Tibial nerve (tissue), 4 donors: ENCODE measurements at places on chromosomes 16 and 17. TPM values are rescaled to one million over a fixed set of nuclear protein-coding genes. Genes with fewer than 3 reads are reported as not detected.

Gene ABCA9
- total RNA-seq: 170 TPM

DNA sequence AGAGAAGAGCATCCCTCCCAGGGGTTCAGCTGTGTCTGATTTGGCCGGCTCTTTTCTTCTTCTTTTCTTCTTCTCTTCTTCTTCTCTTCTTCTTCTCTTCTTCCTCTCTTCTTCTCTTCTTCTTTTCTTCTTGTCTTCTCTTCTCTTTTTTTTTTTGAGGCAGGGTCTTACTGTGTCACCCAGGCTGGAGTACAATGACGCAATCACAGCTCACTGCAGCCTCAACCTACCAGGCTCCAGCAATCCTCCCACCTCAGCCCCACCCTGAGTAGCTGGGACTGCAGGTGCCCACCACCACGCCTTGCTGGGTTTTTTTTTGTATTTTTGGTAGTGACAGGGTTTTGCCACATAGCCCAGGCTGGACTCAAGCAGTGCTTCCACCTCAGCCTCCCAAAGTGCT lies 266.0 kb downstream of the SNX29 start:
- no peak for DNase-seq
- H3K4me1 ChIP-seq: no peaks in the 10 kb centered on the region
- H3K36me3 ChIP-seq: no peaks in the 10 kb centered on the region
- no peak overlapping the region for H3K4me3 ChIP-seq

GRCh38 chr16:58498341-58499091 lies 1.4 kb upstream of the NDRG4 start:
- no peaks in the 10 kb centered on the region for H3K36me3 ChIP-seq
- no peaks in the 10 kb centered on the region for H3K27me3 ChIP-seq
- no peak overlapping the region for H3K4me3 ChIP-seq
- no peak for DNase-seq

- no peaks in the 10 kb centered on the region for H3K36me3 ChIP-seq
- no peak overlapping the region for H3K4me3 ChIP-seq
- H3K27ac ChIP-seq: no peak overlapping the region
Measured at GRCh38 chr16:57925310-57925709, 45.6 kb downstream of the CNGB1 start.
